ENCODE measurements at places on chromosomes 2 and 18.
A peak's percentile ranks its signal among the peaks of the same experiment; 100 is the strongest.

DNA sequence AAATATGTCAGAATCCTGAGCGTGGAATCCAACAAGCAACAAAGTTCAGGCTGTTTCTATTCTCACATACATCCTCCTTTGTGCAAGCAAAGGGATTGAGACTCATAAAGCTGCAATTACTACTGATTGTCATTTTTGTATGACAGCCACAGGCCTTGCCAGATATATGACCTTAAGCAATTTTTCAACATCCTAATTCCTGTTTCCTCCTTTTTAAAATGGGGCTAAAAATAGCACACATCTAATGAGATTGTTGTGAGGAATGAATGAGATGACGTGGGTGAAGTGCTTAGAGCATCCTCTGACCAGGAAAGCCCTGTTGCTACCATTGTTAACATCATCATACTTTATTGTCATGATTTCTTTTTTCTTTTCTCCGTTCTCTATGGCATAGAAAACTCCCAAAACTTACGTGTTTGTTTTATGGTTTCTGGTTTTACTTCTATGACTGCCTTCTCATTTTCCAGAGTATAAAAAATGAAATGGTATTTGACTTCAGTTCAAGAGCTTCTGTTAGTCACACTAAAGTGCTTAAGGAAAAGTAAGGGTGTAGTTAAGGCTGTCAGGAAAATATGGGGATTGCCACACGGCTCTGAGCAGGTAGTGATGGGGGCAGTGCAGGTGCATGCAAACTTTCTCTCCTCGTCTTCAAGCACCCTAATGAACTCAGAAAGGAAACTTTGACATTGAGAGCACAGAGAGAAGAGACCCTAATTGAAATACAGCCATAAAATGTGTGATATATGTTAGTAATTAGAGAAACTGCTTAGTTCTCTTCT, 590.6 kb upstream of the NETO1 start:
- no peak for DNase-seq

DNA sequence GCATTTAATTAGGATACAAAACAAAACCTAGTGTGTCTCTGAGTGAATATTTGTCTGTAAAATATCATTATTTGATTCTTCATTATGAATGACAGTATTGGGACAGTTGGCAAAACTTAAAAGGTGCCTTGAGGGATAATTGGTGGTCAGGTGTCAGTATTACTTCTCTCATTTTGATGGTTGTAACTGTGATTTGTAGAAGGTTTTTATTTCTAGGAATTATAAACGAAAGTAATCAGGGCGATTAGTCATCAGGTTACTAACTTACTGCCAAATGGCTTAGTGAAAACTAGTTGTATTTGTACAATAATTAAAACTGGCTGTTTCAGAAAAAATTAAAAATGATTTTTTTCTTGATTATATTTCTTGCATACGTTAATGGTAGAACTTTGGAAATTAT, 117.6 kb downstream of the BIRC6 start:
- DNase-seq, result no peak

DNA sequence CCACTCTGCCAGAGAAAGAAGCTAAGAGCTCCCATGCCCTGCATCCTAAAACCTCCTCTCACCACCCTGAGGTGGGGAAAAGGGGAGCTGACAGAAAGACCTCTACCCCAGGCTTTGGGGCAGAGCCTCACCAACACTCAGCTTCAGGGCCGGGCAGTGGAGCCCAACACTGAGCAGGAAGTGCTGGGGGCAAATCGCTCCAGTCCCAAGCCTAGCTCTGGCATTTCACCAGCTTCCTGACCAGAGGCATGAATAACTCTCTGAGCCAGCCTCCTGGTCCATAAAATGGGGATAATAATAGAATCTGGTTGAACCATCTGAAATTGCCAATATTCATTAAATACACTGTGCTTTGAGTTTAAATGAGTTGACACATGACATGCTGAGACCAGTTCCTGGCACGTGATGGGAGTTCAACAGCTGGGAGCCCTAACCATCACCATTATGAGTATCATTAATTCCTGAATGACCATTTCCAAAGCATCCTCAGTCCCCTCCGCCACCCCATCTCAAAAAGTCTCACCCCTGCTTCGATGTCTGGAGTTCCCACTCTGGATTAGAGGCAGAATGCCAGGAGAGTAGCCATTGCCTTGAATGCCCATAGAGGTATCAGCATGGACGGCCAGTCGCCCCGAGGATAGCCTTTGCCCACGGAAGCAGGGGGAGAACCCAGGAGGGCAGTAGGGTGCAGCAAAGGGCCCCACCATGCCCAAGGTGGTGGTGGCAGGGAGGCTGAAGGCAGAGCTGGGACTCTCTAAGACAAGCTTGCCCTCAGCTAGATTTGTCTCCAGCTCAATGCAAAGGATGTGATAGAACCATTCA, 153.4 kb downstream of the TNS1 start:
- DNase-seq, result no peak

- DNase-seq, result no peak
These were observed 7.3 kb downstream of the ASPRV1 start for GRCh38 chr2:69954084-69954483.

DNA sequence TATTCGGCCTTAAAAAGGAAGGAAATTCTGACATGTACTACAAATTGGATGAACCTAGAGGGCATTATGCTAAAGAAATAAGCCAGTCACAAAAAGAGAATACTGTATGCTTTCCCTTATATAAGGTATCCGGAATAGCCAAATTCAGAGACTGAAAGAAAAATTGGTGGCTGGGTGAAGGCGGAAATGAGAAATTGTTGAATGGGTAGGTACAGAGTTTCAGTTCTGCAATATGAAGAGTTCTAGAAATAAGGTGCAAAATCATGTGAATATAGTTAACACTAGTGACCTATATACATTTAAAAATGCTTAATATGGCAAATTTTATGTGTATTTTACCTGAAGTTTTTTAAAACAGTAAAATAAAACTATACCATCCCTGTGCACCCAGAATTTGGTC, 43.1 kb downstream of the RMP24 start:
- DNase-seq, result no peak

DNA sequence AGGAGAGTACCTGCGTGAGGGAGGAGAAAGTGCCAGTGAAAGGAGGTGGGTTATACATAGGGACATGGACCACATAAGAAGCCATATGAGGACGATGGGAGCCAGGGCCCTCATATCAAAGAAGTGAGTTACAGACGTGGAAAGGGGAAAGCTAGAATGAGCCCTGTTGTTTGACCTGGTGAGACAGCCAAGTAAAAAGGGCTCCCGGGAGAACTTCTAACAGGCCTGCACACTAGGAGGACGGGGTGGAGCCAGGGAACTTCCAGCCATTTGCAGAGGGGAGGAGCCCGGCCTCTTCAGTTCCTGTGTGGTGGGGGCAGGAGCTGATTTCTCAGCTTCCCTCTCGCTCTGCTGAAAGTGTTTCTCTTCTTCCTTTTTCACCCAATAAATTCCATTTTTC, 84.1 kb upstream of the SLC66A3 start:
- DNase-seq, result no peak

DNA sequence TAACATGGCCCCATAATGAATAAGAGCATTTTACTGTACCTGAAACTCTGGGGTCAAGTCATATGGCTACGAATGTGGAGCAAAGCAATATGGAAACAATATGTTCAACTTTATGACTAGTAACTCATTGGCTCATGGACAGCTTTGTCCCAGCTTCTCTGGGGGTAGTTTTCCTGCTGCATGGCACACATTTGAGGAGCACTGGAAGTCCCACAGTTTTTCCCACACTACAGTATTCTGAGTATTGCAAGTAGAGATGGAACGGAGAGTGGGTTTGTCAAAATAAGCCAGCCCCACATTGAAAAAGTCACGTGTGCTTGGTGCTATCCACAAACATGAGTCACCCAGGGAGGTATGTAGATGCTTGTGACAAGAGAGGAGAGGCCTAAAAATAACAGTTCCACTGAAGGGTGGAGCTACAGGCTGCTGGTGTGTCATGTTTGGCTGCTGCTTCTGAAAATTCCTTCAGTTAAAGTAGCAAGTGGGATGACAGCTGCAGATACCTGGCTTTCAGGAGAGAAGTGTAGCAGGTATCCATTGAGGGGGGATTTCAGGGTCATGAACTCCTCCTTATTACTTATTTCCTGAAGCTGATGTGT, 48.2 kb upstream of the CTAGE1 start:
- no peak for DNase-seq

DNA sequence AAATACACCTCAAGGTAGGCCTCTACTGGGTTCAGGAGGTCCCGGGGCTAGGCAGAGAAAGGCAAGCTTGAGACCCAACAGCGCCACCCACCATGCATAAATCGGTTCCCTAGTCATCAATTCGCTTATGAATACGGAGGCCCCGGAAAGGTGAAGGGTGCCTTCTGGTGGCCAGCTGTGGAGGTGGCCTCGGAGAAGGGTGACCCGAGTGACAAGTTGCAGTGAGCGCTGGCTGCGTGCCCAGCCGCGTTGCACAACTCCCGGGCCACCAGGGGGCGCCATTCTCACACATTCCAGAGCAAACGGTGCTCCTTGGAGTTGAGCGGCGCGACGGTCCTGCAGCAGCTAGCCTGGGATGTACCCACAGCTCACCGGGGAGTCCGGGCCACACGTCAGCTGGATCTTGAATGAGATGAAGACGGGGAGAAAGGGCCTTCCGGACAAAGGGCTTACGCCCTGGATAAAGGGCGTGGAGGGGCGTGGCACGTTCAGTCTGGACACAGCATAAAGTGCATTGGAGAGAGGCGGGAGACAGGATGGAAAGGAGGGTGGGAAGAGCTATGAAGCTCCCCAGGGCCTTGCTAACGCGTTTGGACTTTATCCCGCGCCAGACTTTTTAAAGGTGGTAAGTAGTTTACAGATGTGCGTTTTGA, 20.4 kb downstream of the TMSB10 start:
- peak; percentile 99 for DNase-seq

DNA sequence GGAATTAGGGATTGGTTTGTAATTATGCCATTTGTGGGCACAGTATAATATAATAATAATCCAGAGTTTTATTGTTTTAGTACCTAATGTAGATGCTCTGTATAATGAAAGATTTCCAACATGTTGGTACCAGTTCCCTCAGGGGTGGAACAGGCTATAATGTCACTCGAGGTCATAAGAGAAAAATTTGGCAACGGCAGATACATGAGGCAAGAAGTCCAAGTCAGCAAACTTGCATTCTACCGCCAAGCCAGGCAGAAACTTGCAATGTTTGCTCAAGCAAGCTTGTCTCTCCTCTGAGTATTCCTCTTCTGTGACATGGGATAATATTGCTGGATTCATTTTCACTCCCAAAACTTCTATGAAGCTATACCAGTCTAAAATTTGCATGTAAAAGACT, 520.0 kb upstream of the SALL3 start:
- no peak for DNase-seq

DNA sequence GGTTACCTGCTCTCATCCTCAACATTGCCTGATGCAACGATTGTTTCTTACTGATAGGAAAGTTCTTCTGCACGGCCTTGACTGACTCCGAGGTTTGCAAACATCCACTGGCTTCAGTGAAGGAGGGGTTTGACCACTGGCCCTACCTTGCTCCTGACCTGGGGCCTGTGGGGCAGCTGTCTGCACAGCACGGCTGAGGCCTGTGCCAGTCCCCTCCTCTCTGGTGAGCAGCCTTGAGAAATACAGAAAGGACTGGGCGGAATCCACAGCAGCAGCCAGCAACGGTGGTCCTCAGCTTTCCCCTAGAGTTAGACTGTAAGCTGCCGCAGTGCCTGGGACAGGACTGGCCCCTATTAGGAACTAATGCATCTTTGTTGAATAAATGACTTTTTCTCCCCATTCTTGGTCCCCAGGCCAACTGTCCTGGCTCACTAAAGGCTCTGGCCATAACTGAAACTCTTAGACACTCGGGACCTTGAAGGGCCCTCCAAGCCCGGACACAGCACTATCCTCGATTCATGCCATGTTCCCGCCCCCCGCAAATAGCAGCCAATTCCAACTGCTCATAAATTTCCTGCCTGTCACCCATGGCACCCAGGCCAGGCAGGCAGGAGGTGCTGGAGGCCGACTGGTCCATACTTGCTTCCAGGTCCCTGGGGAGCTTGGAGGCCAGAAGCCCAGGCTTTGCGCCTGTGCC, 26.7 kb downstream of the ATOH8 start:
- no peak for DNase-seq

GRCh38 chr2:63058144-63058920, 7.7 kb downstream of the OTX1 start:
- no peak for DNase-seq

- no peak for DNase-seq
These were observed 76.1 kb downstream of the THADA start for GRCh38 chr2:43519643-43520221.

DNA sequence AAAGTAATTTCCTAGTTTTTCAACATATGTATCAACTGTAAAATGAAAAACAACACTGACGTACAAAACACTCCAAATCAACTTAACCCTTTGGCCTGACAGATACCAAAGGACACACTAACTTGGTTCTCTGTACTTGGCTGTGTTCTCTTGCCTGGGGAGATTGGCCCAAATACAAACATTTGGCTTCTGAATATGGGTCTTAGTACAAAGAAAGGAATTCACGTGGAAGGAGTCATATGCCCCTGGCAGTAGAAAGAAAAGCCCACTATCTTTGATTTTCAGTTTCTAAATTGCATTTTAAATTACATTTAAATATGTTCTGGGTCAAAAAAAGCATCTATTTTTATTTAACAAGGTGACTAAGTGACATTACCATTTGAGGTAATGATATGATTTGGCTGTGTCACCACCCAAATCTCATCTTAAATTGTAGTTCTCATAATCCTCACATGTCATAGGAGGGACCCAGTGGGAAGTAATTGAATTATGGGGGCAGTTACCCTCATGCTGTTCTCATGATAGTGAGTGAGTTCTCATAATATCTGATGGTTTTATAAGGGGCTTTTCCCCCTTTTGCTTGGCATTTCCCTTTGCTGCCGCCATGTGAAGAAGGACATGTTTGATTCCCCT, 153.6 kb upstream of the CCDC195 start:
- DNase-seq, result no peak

GRCh38 chr18:59646963-59647307, 50.3 kb downstream of the CCBE1 start:
- DNase-seq, result no peak

- no peak for DNase-seq
These were observed 18.7 kb downstream of the SH3BP4 start for GRCh38 chr2:234970477-234970882.

DNA sequence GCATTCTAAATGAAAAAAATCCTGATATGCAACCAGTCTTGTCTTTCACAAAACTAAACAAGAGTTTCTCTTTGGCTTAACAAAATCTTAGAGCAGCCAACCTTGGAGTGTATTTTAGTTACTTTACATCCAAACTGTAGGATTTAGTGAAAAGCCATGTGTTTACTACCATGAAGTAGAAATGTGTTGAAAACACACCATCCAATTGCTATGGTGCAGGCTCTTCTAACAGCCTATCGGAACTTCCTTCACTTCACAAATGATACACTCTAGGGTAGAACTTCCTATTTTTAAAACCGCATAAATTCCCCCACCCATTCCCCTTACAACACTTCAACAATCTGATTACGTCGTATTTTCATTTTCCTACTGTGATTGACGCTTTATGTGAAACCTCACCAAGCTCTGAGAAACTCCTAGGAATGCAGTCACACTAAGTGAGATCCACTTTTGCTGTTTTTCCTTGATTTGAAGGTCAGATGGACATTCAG, 74.4 kb upstream of the MAP4K4 start:
- no peak for DNase-seq
